NCI-H2227 treated with DMSO at 0.1 percent for 48 hours (cell line): ENCODE measurements at places on chromosomes 13 and 19.

DNA sequence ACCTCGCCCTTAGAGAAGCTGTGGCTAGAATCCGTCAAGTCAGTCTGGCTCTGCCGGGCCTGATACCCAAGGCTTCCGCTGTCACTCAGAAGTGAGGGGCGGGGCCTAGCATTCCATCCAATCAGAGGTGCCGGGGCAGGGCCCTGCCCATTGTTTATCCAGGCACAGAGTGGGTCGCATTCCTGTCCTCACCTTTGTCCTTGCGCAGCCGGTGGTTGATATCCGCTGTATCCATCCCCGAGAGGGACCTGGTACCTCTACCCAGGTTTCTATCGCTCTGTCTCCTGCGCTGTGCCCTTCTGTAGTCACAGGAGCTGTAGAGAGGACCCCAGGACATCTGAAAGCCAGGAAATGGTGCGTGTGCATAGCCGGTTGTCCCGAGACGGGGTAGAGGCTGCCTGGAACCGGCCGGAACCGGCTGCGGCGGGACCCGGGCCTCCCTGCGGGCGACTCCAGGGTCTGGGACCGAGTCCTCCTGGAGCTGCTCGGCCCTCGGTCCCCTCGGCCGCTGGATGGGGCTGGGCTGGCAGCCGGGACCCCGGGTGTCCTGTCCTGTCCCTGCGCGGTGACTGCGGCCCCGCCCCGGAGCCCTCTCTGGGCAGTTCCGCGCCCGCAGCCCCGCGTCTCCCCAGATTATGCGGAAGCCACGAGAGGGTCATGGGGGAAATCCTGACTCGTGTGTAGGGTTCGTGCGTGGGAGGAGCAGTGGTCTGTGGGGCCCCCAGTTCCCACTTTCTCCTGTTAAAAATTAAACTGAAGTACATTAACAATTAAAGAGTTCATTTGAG is at the start of gene ZNF763:
Gene ZNF763 (plus strand): TSS at position 183 of the 788 bp plus-strand sequence. CDS start 169 bp downstream, at position 352.
- peak; percentile 36 for DNase-seq

DNA sequence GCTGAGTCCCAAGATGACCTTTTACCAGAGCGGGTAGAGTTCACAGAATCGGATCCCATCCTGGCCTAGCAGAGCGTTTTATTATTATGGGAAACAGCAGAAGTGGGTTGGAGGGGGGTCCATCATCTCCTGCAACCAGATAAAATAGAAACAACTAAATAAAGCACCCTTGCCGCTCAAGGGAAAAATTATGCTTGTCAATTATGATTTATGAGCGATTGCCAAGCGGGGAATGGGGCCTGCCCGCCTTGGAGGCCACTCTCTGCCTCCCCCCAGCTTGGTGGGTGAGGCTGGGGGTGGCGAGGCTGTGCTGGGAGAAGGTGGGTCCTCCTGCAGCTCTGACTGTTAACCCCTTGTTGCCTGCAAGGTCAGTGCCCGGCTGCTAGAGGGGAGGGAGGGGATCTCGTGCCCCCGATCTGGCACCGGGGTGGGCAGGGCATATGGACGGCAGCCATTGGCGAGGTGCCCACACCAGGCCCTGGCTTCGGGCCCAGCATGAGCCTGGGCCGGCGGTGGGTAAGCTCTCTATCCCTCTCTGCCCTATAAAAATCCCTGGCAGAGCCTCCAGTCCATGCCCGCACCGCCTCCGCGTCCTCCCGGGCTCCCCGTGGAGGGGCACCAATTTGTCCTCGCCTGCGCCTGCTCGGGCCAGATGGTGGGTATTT is 129.1 kb downstream of the URI1 start:
- DNase-seq: no peak

GRCh38 chr19:5824751-5825150 is 14.8 kb downstream of the FUT6 start:
- no peak for DNase-seq

GRCh38 chr19:34274827-34275625 is 20.7 kb downstream of the GARRE1 start:
- no peak for DNase-seq

DNA sequence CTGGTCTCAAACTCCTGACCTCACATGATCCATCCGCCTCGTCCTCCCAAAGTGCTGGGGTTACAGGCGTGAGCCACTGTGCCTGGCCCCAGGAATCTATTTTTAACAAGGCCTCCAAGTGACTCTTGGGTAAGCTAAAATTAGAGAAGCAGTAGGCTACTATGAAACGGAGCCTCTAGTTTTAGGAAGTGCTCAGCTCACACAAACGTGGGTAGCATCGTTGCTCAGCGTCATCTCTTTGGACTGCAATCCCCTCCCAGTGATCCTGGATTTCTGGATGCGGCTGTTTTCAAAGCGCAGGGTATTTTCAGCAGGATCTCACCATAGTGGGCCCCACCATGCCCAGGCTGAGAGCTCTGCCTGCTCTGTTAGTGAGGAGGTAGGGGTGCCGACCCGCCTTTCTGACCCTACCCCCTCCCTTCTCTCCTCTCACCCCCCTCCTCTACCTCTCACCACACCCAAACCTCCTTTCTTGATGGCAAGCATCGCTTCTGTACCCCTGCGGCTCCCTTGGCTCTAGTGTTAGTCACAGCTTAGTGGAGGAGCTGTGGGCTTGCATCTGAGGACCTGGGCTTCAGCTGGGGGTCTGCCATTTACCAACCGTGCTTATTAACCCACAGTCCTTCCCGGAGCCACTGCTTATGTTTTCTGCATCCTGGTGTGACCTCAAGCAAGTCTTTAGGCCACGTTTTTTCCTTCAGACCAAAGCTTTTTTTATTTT is 34.2 kb downstream of the GJA3 start:
- no peak for DNase-seq
